ENCODE measurements at places on chromosomes 1 and 21. TPM values are rescaled to one million over a fixed set of nuclear protein-coding genes. Genes with fewer than 3 reads are reported as not detected.

GRCh38 chr1:171940368-171940767, 99.1 kb downstream of the DNM3 start:
- H3K27ac ChIP-seq, result no peak overlapping the region
- H3K4me1 ChIP-seq, result no peaks in the 10 kb centered on the region
- no peak overlapping the region for H3K4me3 ChIP-seq
- no peaks in the 10 kb centered on the region for H3K27me3 ChIP-seq
- no peak for DNase-seq

MNDA gene
- not detected for total RNA-seq

GRCh38 chr21:37370152-37371040, 3.8 kb downstream of the DYRK1A start:
- H3K36me3 ChIP-seq, result peaks cover 1% of the 10 kb centered on the region
- H3K4me3 ChIP-seq, result peak overlapping the region; percentile 81
- DNase-seq, result no peak
- peaks cover 60% of the 10 kb centered on the region for H3K4me1 ChIP-seq

NHLH1 gene
- 0.07 TPM for total RNA-seq

DNA sequence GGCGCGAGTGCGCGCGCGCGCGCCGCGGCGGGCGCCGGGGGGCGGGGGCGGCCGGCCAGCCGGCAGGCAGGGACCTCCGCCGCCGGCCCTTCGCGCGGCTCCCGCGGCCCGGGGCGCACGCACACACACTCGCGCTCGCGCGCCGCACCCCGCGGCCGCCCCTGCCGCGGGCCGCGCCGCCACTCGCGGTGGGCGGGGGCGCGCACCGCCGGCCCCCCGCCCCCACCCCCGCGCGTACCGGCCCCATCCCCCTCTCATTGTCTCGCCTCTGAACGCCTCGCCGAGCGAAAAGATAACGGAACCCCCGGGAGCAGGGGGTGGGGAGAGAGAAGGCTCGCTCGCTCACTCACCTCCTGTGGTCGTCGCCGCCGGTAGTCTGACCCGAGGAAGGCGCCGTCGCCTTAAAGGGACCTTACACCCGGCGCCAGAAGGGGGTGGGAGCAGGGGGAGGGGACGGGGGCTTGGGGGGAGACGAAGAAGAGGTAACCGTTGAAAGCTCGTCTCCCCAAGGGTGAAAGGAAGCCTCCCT, 428 bp downstream of the POGZ start:
- peak; percentile 58 for DNase-seq
- H3K36me3 ChIP-seq, result peaks cover 6% of the 10 kb centered on the region
- peak overlapping the region; percentile 83 for H3K27ac ChIP-seq
- H3K4me3 ChIP-seq, result peak overlapping the region; percentile 77
- H3K27me3 ChIP-seq, result peaks cover 6% of the 10 kb centered on the region

SRP9 gene
- total RNA-seq, result 356 TPM

LYPD8 gene
- not detected for total RNA-seq

DNA sequence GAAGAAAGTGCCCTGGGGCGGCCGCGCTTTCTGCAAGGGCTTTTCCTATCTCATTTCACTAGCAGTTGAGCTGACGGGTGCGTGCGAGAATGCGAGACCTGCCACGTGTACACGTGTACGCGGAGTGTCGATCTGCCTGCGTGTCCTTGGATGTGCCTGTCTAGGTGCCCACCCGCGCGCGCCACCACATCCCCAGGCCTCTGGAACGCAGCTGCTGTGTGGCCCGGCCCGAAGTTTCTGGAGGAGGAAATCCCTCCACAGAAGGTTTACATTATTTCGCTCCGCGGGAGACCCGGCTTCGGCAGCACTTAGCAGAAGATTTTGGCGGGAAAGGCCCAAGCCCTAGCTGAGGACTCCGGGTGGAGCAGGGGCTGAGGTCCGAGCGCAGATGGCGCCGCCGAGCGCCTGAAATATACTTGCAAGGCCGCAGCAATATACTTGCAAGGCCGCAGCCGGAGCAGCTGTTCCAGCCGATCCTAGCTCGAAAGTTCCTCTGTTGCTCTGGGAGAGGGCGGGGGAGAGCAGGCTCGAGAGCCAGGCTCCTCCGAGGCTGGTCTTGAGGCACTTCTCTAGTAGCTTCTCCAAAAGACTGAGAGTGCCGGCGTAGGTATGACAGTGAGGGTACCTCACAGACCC, 3.9 kb downstream of the TBX15 start:
- H3K27me3 ChIP-seq, result peaks cover 90% of the 10 kb centered on the region
- H3K4me3 ChIP-seq, result no peak overlapping the region
- H3K27ac ChIP-seq, result no peak overlapping the region
- DNase-seq, result no peak

- no peaks in the 10 kb centered on the region for H3K36me3 ChIP-seq
- H3K27ac ChIP-seq, result no peak overlapping the region
Observed at GRCh38 chr1:93579891-93580290, 101.7 kb downstream of the BCAR3 start.

GRCh38 chr1:111734426-111734825, 4.8 kb downstream of the INKA2 start:
- no peak overlapping the region for H3K4me3 ChIP-seq
- H3K27ac ChIP-seq, result no peak overlapping the region
- peaks cover 11% of the 10 kb centered on the region for H3K4me1 ChIP-seq
- no peaks in the 10 kb centered on the region for H3K36me3 ChIP-seq
- no peak for DNase-seq

GRCh38 chr1:230356869-230357794, 69.0 kb downstream of the PGBD5 start:
- H3K4me1 ChIP-seq, result no peaks in the 10 kb centered on the region
- no peak overlapping the region for H3K27ac ChIP-seq
- no peak overlapping the region for H3K4me3 ChIP-seq

Data from activated naive CD4-positive, alpha-beta T cell treated with anti-CD3 and anti-CD28 coated beads for 36 hours (primary cell).